ENCODE measurements at places on chromosomes 7 and 10.

DNA sequence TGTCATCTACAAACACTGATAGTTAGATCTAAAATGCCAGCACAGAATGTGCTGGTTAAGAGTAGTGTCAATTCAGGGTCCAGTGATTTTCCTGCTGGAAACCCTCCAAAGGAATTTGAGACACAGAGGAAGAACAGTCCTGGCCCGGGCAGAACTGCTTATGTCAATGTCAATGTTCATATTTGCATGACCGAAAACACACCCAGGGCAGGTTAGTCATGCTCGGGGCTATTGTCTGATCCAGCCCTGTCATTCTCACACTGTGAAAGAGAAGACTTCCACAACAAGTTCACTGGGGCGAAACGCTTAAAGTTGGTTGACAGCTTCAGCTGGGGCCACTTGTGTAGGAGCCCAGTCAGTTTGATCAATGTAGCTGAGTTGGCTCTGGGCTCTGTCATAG, 139.3 kb downstream of the C1GALT1 start:
- no peak for DNase-seq

DNA sequence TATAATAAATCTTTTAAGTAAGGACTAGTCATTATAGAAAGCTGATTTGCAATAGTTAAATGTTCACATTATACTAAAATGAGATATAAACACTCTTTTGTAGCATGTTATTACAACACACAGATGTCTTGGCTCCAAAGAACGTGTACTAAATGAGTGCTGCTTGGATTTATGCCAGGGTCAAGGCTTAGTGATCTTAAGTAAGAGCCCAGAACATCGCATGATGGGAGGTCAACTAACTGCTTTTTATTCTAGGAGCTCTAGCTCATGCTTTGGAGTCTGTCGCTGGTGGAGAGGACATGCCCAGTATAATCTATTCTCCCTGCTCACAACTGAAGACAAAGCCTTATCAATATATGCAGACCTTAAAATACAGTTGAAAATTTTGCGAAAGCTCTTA, 315.1 kb downstream of the BBS9 start:
- DNase-seq = no peak

DNA sequence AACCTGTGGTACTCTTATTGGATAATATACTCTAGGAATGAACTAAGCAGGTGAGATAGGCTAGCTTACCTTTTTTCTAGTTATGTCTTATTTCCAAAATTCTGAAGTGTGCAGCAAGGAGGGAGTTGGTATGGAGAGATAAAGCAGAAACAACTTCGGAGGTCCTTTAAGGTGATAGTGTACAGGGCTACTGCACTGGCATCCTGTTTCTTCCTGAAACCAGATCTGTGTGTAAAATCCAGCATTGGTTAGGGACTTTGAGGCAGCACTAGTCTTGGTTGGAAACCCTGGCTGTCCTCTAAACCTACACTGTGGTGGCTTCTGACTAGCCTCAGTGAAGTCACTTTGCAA, 66.9 kb upstream of the STRIP2 start:
- no peak for DNase-seq

DNA sequence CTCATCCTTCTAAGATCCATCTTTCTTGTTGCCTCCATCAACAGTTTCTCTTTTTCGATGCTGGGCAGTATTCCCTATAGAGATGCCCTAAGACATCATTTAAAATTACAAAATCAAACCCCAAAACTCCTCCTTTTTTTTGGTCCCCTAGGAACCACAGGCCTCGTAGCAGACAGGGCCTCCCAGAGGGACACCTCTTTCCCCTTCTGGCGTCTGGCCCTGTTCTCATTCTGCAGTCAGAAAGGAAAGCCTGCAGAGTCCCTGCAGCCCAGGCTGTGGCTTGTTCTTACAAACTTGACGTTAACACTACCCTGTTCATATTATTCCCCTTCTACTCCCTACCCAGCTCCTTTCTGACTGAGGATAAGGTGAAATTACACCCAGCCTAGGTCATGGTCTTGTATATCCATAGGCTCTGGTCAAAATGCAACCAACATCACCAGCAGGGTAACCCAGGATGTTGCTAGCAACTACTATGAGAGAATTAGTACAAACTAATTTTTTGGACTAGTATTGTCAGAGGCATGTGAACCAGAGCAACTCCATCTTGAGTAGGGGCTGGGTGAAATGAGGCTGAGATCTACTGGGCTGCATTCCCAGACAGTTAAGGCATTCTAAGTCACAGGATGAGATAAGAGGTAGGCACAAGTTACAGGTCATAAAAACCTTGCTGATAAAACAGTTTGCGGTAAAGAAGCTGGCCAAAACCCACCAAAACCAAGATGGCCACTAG, 3.5 kb upstream of the EPHA1 start:
- no peak for DNase-seq

DNA sequence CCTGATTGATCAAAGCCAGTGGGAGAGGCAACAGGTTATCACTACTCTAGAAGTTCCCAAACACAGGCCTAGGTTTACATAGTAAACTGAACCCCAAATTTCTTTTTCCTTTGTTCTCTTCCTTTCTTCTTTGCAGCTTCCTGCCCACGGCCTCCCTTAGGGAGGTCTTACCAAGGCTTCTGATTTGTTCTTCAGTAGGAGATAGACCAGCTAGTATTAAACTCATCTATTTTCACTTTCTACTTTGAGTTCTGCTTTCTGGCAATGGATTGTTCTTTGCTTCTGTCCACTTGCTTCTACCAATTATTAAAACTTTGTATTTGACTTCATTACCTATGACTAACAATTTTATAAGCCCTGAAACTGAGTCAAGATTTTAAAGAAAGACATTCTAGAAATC, 251.2 kb upstream of the FZD1 start:
- no peak for DNase-seq

DNA sequence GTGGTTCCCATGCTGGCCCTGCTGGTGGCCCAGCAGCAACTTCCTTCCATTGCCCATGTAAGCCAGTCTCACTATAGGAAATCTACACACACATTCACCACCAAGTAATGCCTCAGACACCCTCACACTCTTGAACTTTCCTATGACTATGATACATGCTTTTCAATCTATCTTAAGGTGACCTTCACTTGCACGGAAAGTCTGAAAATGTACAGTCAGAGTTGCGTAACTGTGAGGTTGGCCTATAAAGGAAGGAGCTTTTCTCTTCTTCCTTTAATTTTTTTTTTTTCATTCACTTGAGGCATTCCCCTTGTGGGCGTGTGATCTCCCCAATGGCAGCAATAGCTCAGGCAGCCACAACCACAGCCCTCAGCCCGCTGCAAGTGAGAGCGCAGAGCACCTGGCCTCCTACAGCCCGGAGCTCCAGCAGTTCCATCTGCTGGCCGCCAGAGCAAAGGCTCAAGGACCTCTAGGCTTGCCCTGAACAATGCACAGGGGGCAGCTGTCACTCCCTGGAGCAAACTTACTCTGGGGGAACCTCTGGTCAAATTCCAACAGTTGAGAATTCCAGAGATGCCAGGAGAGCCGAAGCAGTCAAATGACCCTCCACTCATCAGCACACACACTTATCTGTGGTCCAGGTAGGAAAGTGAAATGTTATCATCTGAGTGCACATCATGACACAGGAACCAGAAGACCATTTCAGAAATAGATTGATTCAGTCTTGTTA, 123.1 kb upstream of the ADO start:
- DNase-seq = no peak

GRCh38 chr7:415646-416525, 103.8 kb downstream of the PDGFA start:
- DNase-seq = no peak

- no peak for DNase-seq
These were observed 330.6 kb downstream of the PTPRN2 start for GRCh38 chr7:158257001-158257400.

- DNase-seq = no peak
These were observed 5.2 kb upstream of the UTF1 start for GRCh38 chr10:133224756-133225372.

DNA sequence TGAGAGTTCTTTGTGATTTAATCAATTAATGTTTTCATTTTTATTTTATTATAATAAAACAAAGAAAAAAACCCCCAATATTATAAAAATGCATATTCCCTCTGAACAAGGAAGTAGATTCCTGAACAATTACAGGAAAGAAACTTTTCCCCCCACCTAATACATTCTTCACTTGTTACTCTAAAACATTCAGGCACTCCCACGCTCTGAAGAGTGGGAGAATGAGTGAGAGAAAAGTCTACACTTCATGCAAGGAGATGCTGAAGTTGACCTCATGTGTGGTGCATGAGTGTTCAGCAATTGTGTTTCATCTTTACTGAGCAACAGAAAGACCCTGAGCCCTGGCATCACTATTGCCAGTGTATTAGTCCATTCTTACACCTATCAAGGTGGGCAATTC, 244.2 kb upstream of the IGFBP3 start:
- no peak for DNase-seq

GRCh38 chr10:5609952-5610616, 56.3 kb downstream of the ASB13 start:
- DNase-seq = no peak

DNA sequence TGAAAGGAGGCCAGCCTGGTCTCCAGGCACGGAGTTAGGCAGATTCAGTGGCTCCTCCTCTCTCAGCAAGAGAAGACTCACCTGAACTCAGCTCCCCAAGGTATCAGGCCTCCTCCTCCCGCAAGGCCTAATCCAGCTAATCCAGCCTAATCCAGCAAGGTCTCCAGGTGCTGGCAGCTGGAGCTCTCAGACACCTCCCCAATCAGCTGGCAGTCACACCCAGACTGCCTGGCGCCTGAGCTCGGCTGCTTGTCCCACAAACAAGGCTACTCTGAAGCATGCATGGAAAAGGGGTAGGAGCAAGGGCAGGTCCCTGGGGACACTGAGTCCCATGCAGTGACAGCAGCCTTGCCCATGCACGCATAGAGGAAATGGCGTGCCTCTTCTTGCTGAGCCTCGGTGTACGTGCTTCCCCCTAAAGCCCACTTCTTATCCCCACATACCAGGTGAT, 3.3 kb upstream of the OPN4 start:
- DNase-seq = no peak
